ENCODE measurements at places on chromosomes 1 and 21.

DNA sequence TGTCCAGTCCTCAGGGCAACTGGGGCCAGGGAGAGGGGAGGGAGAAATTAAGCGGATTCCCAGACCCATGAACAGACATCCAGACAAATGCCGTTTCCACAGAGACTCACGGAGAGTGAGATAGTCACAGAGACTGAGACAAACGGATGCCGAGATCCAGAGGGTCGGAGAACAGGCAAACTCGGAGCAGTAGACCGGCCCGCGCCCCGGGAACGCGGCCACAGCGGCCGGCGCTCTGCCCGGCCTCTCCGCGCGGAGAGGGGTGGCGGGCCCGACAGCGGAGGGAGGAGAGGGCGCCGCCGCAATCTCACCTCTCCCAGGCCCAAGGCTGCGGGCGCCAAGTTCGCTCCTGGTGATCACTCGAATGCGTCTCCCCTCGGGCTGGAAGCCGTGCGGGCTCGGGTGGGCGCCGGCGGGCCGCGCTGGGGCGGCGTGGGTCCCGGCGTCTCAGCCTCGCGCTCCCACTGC, 831 bp upstream of the FOXD2 start:
- peak; percentile 55 for DNase-seq

DNA sequence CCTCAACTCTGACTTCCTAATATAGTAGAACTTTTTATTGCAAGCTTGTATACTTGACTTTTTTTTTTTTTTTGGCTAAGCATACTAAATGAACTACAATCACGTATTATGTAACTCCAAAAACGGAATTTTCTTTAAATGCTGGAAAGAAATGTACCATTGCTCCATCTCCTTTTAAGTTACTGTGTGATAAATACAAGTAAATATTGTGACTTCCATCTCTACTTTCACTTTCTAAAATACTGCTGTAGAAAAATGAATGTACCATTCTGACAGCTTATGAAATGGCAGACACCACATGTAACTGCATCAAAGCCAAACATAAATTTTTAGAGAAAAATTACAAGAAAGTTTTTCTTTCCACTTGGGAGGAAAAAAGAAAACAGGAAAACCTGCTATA, 54.7 kb downstream of the ASH1L start:
- DNase-seq = no peak

DNA sequence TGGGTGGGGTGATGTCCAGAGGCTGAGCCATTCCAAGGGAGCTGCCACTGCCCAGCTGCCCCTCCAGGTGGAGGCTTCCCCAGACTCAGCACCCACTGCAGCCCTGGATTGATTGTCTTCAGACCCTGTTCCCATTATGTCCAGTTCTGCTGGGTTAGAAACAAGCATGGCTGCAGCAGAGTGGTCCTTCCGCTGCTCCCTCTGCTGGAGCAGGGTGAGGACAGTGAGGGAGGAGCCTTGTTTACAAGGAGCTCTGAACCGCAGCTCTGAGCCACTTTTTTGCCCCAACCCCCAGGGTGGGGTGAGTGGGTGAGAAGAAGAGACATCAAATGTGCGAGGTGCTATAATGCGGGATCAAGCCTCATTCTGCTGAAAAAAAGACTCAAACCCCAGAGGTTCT, 2.3 kb downstream of the TNNT2 start:
- DNase-seq = no peak

GRCh38 chr1:235938709-235939479, 72.2 kb upstream of the LYST start:
- DNase-seq = no peak

GRCh38 chr21:32140604-32141317, 138.1 kb downstream of the MIS18A start:
- DNase-seq = no peak

DNA sequence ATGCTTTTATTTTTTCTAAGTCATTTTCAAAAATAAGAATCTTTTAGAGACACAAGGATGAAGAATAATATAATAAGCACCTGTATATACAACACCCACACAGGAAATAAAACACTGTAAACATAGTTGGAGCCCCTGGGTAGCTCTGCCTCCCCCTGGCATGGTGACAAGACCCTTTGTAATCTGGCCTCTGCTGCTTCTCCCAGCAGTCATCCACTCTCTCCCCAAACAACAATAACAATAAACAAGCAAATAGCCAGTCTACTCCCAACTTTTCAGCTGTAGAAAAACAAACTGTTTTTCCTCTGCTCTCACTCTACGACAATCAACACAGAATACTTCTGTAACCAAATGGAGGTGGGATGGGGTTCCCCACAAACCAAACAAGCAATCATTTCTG, 110.1 kb downstream of the CSMD2 start:
- DNase-seq = no peak

GRCh38 chr1:72693376-72693775, 411.0 kb upstream of the NEGR1 start:
- no peak for DNase-seq

DNA sequence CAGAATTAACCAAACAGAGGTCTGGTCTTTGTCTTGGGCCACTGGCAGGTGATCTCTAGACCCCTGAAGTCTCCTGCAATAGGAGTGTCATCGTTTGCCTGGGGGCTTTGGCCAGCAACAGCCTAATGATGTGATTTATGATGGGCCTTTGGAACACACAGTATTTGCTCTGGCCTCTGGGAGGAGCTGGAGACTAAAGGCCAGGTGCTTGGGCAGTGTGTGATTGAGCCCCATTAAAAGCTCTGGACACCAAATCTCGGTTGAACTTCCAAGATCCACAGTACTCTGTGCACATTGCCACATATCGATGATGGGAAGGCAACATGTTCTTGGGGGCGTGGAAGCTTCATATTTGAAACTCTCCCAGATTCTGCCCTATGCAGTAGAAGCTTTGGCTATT, 32.0 kb upstream of the TLR5 start:
- no peak for DNase-seq

DNA sequence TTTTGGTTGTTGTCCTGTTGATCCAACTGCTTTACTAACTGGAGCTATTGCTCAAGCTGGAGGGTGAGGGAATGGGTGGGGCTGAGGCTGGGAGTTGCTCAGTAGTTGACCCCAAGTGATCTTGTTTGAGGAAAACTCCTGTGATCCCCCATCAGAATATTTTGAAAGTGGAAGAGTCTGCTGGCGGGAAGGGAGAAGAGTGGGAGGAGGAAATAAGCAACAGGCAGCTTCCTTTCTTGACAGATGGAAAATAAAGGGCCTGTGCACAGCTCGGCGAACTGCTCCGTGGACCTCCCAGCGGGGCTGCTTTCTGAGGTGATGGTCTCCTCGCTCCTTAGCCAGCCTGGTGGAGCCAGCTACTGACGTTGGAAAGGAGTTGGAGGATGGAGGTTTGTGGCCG, 199.1 kb upstream of the LMO4 start:
- no peak for DNase-seq

- no peak for DNase-seq
These were observed 18.2 kb upstream of the LHX4 start for GRCh38 chr1:180211860-180212229.

DNA sequence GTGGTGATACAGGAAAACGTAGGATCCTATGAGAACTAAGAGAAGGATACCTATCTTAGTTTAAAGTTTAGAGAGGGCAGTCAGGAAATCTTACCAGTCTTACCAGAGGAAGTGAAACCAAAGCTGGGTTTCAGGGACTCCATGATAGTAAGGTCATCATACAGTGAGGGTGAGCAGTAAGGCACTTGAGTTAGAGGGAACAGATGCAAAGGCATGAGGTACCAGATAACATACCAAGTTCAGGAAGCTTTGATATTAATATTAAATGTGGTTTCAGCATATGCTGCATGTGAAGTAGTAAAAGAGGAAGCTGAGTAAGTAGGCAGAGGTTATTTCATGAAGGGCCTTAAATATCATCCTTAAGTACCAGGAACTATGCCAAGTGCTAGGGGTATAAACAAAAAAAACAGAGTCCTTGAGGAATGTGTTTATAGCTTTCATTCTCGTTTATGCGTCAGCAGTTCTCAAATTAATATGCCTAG, 16.9 kb downstream of the ATG4C start:
- DNase-seq = no peak

DNA sequence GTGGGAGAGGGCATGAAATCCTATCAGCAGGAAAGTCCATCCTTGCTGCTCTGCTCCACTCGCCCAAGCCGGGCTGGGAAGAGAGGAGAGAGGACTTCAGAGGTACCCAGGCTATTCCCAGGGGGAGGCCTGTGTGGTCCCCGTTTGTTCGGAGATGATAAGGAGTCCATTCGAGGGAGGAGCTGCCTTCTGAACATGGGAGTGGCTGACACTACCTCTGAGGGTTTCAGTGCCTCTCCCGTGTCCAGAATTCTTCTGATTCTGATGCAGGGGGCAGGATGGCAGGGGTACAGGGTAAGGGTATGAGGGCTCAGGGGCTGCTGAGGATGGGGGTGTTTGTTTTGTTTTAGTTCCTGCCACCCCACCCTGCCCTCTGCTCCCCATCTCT, 40.4 kb downstream of the BACE2 start:
- no peak for DNase-seq

- DNase-seq = no peak
These were observed 265.9 kb downstream of the PRDM2 start for GRCh38 chr1:13965770-13966398.

- no peak for DNase-seq
These were observed at the start of gene MAP3K7CL for GRCh38 chr21:29130270-29130969. Gene MAP3K7CL (plus strand): TSS chr21:29130644. CDS start chr21:29133345, 2,701 bp downstream.

- DNase-seq = no peak
These were observed 5.3 kb downstream of the OLFML2B start for GRCh38 chr1:162018418-162018817.

DNA sequence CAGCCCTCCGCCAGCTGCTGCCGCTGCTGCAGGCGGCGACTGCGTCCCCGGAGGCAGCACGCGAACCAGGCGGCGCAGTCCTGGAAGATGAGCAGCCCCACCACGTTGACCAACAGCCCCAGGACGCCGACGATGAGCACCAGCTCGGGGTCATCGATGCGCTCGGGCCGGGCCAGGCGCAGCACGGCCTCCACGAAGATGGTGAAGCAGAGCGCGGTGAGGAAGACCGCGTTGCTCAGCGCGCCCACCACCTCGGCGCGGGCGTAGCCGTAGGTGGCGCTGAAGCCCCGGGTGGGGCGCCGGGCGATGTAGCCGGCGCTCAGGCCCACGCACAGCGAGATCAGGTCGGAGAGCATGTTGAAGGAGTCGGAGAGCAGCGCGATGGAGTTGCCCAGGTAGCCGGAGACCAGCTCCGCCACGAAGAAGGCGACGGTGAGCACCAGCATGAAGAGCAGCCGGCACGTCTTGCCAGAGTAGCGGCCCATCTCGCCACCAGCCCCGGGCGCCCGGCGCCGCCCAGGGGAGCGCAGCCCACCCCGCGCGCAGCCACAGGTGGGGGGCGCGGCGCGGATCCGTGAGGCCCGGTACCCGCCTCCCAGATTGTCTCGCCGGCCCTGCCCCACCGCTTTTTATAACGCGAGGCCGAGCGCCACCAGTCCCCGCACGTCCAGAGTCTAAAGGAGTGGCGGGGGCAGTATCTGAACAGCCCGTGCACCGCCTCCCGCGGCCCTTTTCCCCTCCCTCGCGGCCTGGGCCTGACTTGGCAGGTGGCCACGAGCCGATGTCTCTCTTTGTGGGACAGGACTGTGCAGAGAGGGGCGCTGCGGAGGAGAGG, at the start of gene SLC30A10:
Gene SLC30A10 (minus strand): TSS at position 602 of the 835 bp plus-strand sequence. CDS start 117 bp downstream, at position 485.
- no peak for DNase-seq

DNA sequence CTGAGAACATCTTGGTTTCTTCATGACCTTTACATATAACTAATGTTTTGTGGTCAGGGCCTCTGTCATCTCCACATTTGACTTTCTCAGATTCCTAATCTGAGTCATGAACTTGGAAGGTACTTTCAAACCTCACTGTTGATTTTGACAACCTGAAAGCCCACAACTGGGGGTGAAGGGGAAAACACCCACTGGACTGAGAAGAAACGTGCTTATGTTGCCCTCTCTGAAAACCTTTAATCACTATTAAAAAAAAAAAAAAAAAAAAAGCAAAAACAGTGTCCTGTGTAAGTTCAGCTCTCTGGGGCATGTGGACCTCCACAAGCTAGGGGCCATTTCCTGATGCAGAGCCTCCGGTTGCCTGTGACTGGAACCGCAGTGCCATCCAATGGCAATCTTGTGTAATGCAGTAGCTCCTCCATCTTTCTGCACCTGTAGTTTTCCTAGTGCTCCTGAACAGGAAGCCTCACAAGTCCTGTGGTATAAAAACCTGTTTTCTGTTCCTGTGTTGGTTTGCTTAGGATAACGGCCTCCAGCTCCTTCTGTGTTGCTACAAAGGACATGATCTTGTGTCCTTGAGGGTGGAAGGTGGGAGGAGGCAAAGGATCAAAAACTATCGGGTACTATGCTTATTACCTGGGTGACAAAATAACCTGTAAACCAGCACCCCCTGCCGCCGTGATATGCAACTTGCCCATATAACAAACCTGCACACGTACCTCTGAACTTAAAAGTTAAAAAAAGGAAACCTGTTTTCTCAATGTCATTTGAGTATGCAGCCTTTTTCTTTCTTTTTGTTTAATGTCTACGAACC, 124.5 kb downstream of the ZNF648 start:
- DNase-seq = peak; percentile 85

GRCh38 chr1:162171111-162171510, 101.6 kb downstream of the NOS1AP start:
- DNase-seq = no peak

GRCh38 chr1:183165456-183165855, 20.6 kb upstream of the LAMC2 start:
- no peak for DNase-seq

DNA sequence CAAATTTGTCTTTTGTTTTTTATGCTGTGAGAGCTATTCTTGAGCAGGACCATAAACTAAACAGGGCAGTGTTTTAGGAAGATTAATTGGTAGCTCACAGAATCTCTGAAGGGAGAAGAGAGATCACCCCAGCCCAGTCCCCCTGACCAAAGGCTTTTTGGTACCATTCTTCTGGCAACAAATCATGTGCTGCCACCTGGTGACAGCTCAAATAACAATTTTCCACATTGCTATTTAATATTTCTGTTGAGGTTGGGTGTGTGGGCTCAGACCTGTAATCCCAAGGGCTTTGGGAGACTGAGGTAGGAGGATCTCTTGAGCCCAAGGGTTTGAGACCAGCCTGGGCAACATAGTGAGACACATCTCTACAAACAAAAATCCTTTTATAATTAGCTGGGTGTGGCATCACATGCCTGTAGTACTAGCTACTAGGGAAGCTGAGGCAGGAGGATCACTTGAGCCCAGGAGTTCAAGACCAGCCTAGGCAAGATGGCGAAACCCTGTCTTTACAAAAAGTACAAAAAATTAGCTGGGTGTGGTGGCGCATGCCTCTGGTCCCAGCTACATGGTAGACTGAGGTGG, 2.2 kb upstream of the TESK2 start:
- peak; percentile 7 for DNase-seq

GRCh38 chr1:109807402-109807801, 43.7 kb upstream of the EPS8L3 start:
- DNase-seq = no peak

- DNase-seq = no peak
These were observed 53.5 kb downstream of the SYT6 start for GRCh38 chr1:114100148-114100547.

- DNase-seq = no peak
These were observed 289.1 kb downstream of the PTBP2 start for GRCh38 chr1:97010566-97011264.
